ENCODE measurements at places on chromosomes 16 and 17. TPM values are rescaled to one million over a fixed set of nuclear protein-coding genes. Genes with fewer than 3 reads are reported as not detected.

CYGB gene
- total RNA-seq, result 0.68 TPM

DNA sequence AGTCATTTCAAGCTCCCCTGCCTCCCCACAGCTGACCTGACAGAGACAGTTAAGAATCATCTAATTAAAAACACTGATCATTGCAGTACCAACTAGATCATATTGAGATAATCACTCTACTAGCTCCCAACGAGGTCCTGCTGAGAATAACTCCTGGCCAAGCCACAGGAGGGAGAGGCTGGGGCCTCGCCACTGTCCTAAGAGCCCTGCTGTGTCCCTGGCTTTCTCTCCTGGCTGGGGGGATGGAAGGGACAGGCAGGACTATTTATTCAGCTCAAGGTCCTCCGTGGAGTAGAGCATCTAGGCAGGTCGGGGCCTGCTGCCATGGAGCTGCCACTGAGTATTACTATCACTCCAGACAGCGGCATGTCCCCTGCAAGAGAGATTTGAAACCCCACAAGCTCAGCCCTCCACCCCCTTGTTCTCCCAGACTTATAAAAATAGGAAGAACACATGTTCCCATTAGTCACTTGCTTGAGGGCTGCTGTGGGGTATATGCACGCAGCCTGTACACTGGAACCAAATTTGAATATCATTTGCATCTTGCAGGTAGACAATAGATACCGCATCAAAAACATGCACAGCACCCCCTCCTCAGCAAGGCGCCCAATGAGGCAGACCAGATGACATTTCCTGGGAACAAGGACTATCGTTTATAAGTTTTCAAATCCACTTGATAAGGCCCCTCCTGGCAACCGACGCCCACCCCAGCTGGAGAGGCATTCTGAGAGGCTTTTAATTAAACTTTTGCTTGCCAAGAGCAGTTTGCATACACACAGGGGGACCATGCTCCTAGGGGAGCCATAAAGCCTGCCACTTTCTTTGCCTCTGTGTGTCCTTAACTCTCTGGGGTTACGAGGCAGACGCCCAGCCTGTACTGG lies 385.2 kb upstream of the ZFHX3 start:
- H3K36me3 ChIP-seq, result no peaks in the 10 kb centered on the region
- H3K27me3 ChIP-seq, result peaks cover 3% of the 10 kb centered on the region
- H3K4me3 ChIP-seq, result no peak overlapping the region
- DNase-seq, result no peak
- H3K27ac ChIP-seq, result no peak overlapping the region
- no peaks in the 10 kb centered on the region for H3K4me1 ChIP-seq

DNA sequence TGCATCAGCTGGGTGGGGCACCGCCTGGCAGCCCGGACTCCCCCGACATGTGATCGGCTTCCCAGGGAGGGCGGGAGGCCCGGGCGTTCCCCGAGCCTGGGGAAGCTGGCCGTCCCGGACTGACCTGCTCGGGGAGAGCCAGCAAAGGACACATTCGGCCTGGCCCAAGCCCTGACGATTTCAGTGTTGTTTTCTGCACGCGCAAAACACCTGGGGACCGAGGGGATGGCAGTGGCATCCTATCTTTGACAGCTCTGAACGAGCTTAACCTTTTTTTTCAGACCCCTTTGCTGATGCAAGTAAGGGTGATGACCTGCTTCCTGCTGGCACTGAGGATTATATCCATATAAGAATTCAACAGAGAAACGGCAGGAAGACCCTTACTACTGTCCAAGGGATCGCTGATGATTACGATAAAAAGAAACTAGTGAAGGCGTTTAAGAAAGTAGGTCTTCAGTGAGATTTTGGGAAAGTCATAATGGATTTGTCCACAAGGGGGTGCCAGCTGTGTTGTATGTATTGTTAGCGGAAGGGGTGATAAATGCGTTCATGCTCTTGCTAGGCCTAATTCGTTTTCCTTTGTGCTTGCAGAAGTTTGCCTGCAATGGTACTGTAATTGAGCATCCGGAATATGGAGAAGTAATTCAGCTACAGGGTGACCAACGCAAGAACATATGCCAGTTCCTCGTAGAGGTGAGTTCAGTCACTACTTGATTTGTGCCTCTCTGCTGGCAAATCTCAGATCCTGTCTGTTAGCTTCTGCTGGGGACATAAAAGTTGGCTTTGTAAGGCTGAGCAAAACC lies 1.0 kb downstream of the EIF1 start:
- peaks cover 19% of the 10 kb centered on the region for H3K4me1 ChIP-seq
- H3K27me3 ChIP-seq, result no peaks in the 10 kb centered on the region
- peaks cover 51% of the 10 kb centered on the region for H3K36me3 ChIP-seq
- peak; percentile 42 for DNase-seq
- peak overlapping the region; percentile 98 for H3K27ac ChIP-seq
- H3K4me3 ChIP-seq, result peak overlapping the region; percentile 74

EME1 gene
- total RNA-seq, result 0.75 TPM

DNA sequence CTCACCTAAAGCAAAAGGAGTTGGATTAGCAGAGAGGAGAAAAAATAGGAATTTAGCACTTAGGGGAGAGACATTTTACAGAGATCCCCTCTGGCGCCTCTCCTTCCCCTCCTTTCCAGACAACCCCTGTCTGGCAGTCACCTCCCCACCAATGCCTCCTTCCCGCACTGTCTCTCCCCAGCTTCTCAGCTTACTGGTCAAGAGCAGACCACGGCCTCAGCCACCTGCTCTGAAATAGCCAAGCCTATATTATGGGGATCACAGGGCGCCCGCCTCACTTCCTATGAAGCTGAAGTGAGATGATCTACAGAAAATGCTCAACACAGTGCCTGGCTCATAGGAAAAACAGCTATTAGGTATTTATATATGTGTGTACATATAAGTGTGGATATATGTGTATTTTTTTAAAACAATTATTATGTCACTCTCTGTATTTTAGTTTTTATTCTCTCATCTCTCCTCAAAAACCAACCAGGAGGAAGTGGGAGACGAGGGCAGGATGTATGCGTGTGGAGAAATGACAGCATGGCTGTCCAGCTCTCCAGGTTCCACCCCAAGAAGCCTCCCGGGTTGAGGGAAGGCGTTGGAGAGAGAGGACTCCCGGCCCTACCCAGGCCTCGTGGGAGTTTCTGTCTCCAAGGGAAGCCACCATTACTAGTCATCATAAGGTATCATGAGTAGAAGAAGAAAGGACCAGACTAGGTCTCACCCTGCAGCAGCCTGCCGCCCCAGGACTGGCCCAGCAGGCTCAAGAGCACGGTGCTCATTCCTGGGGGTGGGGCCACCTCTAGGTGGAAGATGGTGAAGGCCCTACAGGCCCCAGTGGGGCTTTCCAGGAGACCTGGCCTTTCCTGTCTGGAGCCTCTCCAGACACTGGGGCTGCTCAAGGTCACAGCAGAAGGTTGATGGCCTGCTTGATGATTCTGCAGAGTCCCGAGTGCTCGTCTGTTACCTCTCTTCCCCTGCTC lies 27.2 kb downstream of the MAP3K14 start:
- H3K4me1 ChIP-seq, result no peaks in the 10 kb centered on the region
- no peak overlapping the region for H3K27ac ChIP-seq
- peaks cover 11% of the 10 kb centered on the region for H3K36me3 ChIP-seq
- no peak for DNase-seq
- no peaks in the 10 kb centered on the region for H3K27me3 ChIP-seq

SEZ6L2 gene
- total RNA-seq, result 0.82 TPM

- no peaks in the 10 kb centered on the region for H3K27me3 ChIP-seq
- DNase-seq, result no peak
- no peaks in the 10 kb centered on the region for H3K4me1 ChIP-seq
- H3K4me3 ChIP-seq, result no peak overlapping the region
- H3K36me3 ChIP-seq, result no peaks in the 10 kb centered on the region
- H3K27ac ChIP-seq, result no peak overlapping the region
These were observed 300.6 kb downstream of the SOX9 start for GRCh38 chr17:72421128-72422092.

DNA sequence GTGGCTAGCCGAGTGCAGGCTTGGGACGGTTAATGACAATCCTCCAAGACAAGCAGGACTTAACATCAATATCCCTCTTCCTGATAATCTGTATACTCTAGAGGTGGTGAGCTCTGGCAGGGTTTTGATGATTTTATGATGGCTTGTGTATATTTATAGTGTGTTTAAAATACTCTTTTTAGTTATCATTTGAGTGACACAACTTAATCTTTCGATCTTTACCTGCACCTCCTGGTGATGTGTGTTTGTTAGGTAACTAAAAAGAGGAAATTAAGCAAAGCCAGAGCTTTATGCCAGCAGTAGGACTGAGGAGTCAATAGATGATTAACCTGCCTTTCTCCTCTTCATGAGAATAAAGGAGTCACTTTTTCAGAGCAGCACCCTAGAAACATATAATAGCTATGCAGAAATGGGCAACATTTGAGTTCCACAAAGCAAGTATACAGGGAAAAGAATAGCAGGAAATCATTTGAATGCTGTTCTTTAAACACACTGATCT lies 210.5 kb downstream of the IRX3 start:
- no peak overlapping the region for H3K4me3 ChIP-seq
- DNase-seq, result no peak
- no peaks in the 10 kb centered on the region for H3K36me3 ChIP-seq
- H3K4me1 ChIP-seq, result no peaks in the 10 kb centered on the region
- no peak overlapping the region for H3K27ac ChIP-seq
- H3K27me3 ChIP-seq, result no peaks in the 10 kb centered on the region

- no peaks in the 10 kb centered on the region for H3K27me3 ChIP-seq
- no peak for DNase-seq
- H3K36me3 ChIP-seq, result no peaks in the 10 kb centered on the region
- no peak overlapping the region for H3K27ac ChIP-seq
These were observed 106.5 kb downstream of the UTP18 start for GRCh38 chr17:51366866-51367265.

MMP25 gene
- 9.6 TPM for total RNA-seq

- no peak overlapping the region for H3K27ac ChIP-seq
- H3K36me3 ChIP-seq, result no peaks in the 10 kb centered on the region
- no peak for DNase-seq
- H3K27me3 ChIP-seq, result peaks cover 76% of the 10 kb centered on the region
These were observed 1.5 kb downstream of the C16orf92 start for GRCh38 chr16:30024451-30024850.

- H3K4me3 ChIP-seq, result no peak overlapping the region
- no peaks in the 10 kb centered on the region for H3K36me3 ChIP-seq
- H3K4me1 ChIP-seq, result no peaks in the 10 kb centered on the region
- no peak overlapping the region for H3K27ac ChIP-seq
These were observed 117.9 kb upstream of the MYOCD start for GRCh38 chr17:12547831-12548230.

GRCh38 chr16:79845033-79845733 lies 244.6 kb upstream of the MAF start:
- no peaks in the 10 kb centered on the region for H3K36me3 ChIP-seq
- no peaks in the 10 kb centered on the region for H3K27me3 ChIP-seq
- no peaks in the 10 kb centered on the region for H3K4me1 ChIP-seq
- H3K27ac ChIP-seq, result no peak overlapping the region
- no peak overlapping the region for H3K4me3 ChIP-seq

SPATA22 gene
- 1.5 TPM for total RNA-seq

GGT6 gene
- total RNA-seq, result not detected

GNAO1 gene
- total RNA-seq, result 14.2 TPM

DNA sequence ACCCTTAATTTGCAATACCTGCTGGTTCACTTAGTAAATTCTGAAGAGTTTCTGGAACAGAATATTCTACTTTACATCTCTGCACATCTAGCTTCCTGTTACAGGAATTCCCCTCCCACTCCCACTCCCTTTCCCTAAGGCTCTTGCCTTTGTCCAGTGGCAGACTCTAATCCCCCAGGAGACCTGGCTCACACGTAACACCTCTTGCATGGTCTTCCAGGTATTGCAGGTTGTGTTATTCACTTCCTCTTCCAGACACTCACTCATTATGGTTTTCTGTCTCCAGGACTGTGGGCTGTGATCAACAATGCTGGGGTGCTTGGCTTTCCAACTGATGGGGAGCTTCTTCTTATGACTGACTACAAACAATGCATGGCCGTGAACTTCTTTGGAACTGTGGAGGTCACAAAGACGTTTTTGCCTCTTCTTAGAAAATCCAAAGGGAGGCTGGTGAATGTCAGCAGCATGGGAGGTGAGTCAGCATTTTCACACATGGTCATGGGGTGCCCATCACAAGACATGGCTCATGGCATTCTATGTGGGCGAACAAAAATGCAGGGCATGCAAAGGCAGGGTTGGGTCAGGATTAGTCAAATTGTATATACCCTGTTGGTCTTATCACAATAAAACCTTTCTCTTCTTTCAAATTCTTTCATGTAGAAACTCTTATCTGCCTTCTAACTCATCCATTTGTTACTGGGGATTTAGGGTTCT lies 35.8 kb downstream of the HSD17B2 start:
- no peaks in the 10 kb centered on the region for H3K27me3 ChIP-seq
- H3K4me3 ChIP-seq, result no peak overlapping the region
- H3K36me3 ChIP-seq, result no peaks in the 10 kb centered on the region

DNA sequence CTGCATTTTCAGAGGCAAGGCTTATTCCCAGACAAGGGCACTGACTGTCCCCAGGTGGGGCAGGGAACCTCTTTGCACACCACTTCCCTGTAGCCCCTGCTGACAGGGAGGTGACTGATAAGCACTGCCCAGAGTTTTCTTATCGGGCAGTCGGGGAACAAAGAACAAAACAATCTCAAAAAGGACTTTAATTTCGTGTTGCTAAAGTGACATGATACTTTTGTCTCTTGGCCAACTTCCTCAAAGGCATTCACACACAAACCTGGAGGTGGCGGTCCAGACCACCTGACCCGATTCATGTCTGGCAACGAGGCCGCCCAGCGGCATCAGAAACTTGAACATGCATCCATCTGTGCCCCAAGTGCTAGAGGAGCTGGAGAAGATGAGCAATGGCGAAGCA lies 28.9 kb downstream of the ZDHHC7 start:
- no peaks in the 10 kb centered on the region for H3K27me3 ChIP-seq
- peak; percentile 13 for DNase-seq
- H3K27ac ChIP-seq, result no peak overlapping the region
- no peak overlapping the region for H3K4me3 ChIP-seq
- H3K4me1 ChIP-seq, result no peaks in the 10 kb centered on the region

DNA sequence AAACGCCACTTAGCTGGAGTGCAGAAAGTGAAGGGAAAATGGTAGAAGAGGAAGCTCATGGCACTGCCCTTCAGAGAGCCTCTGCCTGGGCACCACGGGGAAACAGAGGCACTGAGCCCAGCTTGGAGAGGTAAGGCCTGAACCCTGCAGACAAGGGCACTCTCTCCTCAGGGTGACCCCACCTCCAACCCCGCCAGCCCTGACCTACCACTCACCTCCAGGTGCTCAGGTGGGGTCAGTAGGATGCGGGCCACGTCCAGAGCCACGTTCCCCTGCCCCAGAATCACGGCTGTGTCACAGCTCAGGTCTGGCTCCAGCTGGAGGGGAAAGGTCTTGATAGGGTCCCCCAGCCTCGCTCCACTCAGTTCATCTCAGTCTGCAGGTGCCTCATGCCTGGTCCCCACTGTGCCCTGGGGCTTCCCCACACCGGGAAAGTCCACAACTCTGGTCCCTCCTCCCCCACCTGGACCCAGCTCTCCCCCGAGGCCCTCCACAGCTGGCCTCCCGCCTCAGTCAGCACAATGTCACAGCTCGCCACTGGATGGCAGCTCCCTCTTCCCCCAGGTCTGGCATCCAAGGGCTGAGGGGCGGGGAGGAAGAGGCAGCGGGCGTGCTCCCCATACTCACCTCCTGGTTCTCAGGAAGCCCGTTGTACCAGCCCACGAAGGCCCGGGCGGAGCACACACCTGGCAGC lies 6.0 kb upstream of the GRIN2C start:
- H3K27ac ChIP-seq, result no peak overlapping the region
- H3K4me3 ChIP-seq, result no peak overlapping the region
- peaks cover 28% of the 10 kb centered on the region for H3K27me3 ChIP-seq
- DNase-seq, result no peak
- H3K36me3 ChIP-seq, result peaks cover 2% of the 10 kb centered on the region

CEP20 gene
- total RNA-seq, result 25.8 TPM

All from T-cell (primary cell).